ENCODE measurements at places on chromosomes 12 and 14.

DNA sequence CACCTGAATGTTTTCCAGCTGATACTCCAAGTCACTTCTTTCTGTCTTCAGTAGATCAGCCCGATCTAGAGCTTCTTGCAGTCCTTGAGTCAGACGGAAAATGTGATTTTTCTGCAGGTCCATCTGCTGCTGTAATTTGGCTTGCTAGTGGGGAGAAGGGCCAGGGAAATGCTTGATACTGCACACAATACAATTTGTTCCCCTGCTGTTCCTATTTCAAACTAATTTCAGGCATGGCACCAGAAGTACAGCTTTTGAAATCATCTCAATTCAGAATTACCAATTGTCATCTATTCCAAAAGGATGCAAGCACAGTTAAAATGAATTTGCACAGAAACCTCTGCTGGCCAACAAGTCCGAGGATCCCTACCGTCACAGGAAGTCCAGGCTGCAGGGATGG lies 53.4 kb downstream of the PRKAB1 start:
- DNase-seq = no peak

- no peak for DNase-seq
Observed at GRCh38 chr14:105165134-105165704, 3.4 kb downstream of the JAG2 start.

- no peak for DNase-seq
Observed at GRCh38 chr12:32502693-32503502, 103.5 kb downstream of the FGD4 start.

DNA sequence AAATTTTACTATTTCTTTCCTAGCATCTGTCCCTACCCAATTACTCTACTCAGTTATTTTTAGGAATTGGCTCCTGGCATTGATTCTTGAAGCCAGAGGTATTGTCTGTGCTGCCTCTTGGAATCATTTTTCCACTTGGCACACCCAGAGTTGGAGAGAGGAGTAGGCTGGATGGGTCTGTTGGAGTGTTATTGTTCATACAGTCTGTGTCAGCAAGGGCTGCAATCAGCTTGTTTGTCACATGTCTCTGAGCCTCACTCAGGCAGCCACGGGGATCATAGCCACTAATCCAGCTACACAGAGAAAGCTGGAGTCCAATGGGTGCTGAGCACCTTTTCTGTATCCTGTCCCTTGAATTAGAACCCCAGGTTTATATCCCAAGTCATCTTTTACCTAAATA lies 176.0 kb upstream of the DYRK2 start:
- DNase-seq = no peak

DNA sequence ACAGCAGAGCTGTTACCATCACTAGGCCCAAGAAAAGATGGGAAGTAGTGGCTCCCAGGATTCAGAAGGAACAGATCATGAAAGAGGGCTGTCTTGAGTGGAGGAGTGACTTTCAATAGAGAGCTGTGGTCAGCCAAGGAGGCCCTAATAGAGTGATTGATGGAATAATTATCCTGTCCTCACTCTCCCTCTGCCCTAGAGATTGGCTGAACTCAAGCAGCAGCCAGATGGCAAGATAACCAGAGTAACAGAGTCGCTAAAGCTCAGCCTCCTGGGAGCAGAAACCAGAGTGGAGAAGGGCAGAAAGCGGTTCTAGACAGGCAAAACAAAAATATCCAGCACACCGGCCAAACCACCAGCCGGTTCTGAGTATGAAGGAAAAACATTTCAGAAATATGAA lies 23.1 kb downstream of the GMFB start:
- no peak for DNase-seq

DNA sequence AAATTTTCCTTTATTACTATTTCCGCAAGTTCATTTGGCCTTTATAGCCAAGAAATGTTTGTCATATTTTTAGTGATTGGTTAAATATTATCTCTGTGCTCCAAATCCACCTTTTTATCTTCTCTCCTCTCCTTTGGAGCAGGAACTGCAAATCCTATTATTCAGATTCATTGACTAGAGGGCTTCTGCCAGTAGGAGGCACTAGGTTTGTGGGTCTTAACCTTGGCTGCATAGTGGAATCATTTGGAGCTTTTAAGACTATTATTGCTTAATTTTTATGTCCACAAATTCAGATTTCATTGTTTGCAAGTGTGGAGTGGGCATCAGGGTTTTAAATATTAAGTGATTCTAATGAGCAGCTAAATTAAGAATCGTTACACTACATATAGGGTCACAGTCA lies 75.3 kb upstream of the SYT10 start:
- no peak for DNase-seq

GRCh38 chr14:69715725-69716477 lies 51.0 kb upstream of the SRSF5 start:
- DNase-seq = no peak

DNA sequence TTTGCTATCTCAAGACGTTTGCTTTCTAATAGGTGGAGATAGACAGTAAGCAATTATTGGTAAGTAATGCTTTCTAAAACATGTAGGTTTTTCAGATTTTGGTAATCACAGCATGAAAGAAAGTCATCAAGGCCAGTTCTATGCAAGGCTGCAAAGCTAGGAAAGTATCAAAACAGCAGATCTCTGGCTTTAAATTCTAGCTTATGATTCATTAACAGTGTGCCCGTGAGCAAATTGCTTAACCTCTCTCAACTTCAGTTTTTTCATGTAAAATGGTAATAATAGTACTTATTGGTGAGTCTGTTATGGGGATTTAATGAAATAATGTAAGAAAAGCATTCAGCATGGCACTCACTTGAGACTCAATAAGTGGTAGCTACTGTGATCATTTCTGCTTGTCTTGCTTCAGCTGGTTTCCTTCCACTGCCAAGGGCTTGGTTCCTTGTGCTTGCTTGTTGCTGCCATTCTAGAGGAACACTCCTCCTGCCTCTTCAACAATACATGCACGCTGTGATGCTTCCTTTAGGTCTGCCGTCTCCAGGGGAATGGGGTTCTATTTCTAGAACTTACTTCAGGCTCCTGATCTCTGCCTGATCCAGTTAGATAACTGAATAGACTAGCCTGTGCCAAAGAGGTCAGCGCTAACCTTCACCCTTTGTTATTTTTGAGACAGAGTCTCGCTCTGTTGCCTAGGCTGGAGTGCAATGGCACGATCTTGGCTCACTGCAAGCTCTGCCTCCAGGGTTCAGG lies 88.4 kb downstream of the CAND1 start:
- no peak for DNase-seq

DNA sequence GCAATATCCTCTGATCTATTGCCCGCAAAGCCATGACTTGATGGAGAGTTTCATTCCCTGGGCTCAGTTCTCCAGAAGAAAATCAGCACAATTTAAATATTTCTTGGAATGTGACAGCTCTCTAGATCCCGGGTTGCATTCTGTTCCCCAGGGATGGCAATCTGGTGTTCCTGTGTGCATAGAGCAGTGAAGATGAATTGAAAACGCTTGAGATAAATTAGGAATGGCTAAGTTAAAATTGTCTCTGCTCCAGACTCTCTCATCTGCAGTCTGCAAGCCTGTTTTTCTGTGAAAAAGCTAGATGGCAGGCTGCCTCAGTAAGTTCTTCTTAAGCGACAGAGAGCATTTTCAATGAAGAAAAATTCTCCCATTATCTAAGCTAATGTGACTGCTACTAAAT lies 582.5 kb upstream of the MGAT4C start:
- no peak for DNase-seq

- no peak for DNase-seq
Observed at GRCh38 chr14:93855737-93856136, 67.5 kb upstream of the PRIMA1 start.

GRCh38 chr14:94001016-94001415 lies 3.9 kb downstream of the CCDC197 start:
- DNase-seq = no peak

GRCh38 chr12:91133871-91134270 lies 22.6 kb upstream of the LUM start:
- no peak for DNase-seq

DNA sequence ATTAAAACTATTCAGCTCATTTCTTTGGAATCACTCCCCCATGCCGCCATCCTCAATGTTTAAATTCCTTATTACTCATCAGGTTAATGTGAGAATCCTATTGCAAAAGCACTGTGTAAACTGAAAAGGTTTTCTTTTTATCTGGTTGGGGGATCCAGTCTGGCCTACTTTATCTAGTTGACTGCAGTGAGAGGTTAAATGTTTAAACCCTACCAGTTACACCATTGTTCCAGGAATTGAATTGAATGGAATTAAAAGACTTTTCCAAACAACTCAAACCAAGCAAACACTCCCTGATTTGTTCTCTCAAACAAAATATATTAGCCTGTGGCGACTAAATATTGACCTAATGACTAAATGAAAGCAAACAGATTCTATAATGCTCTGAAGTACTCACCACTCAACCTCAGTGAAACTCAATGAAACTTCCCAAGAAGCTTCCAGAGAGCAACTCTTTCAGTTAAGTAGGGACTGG lies 100.5 kb downstream of the VEZT start:
- no peak for DNase-seq

DNA sequence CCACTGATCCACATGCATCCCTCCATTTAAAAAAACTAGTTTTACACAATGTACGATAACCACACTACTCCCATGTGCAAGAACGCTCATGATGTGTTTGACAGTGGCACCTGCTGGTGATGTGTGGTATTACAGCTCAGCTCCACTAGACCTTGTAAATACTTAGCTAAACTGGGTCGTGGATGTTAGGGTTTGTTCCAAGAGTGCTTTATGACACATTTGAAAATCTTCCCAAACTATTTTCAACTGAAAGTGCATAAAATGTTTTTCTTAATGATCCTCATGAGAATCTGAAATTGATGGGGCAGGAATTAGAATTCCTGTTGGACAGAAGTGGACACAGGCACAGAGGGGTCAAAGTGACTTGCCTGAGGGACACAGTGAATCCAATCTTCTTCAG lies 99.2 kb downstream of the SCARB1 start:
- DNase-seq = peak; percentile 39

DNA sequence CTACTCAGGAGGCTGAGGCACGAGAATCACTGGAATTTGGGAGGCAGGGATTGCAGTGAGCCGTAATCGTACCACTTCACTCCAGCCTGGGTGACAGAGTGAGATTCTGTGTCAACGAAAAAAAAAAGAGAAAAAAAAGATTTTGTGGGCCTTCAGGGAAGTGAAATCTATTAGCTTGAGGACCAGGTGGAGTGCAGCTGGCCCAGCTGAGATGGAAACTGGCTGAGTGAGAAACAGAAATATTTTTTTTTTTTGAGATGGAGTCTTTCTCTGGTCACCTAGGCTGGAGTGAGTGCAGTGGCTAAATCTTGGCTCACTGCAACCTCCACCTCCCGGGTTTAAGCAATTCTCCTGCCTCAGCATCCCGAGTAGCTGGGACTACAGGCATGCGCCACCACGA lies 2.3 kb upstream of the CLEC4C start:
- DNase-seq = no peak

- DNase-seq = no peak
Observed at GRCh38 chr12:93476555-93476954, 9.2 kb downstream of the MRPL42 start.

DNA sequence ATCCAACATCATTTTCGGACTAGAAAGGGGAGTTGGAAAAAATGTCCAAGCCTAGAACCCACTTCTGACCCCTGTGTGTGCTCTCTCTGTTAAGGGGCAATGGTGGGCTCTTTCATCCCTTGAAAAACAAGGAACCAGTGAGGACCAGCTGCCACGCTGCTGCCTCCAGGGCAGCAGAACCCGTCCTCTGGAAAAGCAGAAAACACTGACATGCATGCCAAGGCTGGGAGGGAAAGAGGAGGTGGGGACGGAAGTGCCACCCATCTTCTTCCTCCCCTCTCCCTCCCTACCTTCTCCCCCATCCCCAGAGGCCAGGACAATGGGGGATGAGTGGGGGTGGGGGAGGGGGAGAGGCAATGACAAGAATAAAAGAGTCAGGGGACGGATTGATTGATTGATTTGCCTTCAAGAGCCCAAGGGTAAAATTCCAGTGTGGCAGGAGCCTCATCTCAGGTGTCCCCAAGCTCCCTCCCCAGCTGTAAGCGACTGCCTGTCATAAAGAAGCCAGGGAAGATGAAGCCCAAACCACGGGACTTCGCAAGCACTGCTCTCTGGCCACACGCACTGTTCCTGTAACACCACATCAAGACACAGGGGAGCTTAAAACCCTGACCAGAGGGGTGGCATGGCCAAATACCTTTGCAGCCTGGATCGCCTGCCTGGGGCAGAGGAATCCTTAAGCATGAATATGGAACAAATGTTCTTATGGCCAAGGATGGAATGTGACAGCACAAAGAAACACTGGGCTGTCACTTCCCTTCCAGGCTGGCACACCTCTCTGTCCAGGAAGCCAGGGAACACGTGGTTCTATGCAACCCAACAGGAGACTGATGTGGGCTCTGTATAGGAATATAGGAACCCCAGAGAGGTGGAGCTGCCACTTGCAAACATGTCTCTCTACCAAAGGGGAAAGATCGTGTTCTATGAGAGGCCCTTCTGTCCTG lies 38.9 kb upstream of the BDKRB2 start:
- DNase-seq = no peak

GRCh38 chr12:56031987-56032386 lies 9.7 kb upstream of the RPS26 start:
- no peak for DNase-seq

DNA sequence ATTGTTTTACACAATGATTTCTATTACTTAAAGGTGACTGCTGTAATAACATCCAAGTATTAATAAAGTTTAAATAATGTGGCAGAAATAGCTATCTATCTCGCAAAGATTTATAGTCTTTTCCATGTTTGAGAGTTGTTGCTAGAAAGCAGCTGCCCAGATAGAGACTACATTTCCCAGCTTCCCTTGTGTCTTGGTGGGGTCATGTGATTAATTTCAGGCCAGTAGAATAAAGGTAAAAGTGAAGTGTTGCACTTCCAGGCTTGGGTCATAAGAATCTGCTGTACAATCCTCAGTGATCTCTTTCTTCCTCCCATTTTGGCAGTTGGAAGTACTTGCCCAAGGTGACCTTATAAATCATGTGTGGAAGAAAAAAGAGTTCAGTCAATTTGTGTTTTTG lies 449.7 kb upstream of the USP15 start:
- no peak for DNase-seq

DNA sequence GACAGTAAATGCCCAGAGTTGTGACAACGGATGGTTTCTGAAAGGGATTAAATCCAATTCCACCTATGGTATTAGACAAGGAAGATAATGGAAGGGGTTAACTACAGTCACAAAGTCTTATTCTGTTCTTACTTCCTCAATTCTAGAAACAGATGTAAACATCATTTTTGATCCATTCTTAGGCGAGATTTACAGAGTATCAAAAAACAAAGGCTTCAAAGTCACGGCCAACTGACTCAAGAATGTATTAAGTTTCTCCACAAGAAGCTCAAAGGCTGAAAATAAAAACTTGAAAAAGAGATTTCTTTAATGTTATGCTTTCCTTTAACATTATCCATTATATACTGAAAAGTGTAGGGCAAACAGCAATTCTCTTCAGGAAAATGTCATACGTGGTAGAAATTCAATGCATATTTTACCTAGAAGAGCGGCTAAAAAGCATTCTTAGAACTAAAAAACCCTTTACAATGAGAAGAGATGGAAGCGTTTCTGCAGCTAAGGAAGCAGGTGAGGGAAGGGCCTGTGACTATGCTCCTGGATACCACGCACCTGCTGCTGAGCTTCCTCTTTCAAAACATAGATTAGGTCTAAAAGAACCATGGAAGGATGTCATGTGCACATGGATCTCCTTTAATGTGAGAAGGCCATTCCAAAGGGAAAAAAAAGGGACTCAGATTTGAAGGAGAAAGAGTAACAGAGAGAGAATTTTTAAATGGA lies 185.8 kb downstream of the STXBP6 start:
- DNase-seq = no peak

GRCh38 chr12:116583129-116583694 lies 24.0 kb downstream of the MAP1LC3B2 start:
- DNase-seq = no peak

- no peak for DNase-seq
Observed at GRCh38 chr12:74185360-74185759, 352.3 kb upstream of the ATXN7L3B start.
